ENCODE measurements at places on chromosomes 1 and 21.

DNA sequence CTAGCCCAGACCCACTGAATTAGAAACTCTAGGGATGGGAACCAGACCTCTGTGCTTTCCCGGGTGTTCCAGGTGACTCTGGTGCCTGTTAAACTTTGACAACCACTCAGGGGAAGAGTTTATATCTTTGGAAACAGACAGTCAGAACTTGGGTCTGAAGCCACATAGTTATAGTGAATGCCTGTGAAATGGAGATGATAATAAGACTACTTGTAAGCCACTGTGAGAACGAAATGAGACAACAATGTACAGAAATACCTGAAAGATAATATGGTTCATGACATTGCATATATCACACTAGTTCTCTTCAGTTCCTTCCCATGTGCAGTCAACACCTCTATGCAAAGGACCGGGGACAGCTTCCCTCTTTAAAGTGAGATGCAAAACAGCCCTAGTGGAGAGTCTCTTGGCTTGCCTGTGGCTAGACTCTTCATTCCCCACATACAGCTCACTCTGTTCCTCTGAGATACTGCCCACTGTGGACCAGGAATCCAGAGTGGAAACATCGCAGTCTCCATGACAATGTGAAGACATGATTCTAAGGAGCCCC lies 287.5 kb downstream of the ASTN1 start:
- DNase-seq: no peak

DNA sequence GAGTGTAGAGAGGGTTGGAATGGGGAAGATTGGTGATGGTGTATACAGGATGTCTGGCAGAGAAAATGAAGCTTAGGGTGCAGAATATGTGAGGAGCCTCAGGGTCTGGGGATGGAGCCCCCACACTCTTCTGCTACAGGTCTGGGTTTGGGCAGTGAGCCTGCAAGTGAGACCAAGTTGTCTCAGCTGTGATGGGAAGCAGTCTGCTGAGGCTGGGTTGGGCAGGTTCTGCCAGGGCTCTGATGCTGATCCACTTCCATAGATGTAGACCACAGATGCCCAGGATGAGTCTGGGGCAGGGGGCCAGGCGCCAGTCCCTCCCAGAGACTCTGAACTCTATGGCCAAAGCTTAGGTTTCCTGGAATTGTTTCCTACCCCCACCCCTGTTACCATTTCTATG lies 516.9 kb downstream of the PTPRU start:
- DNase-seq: no peak

DNA sequence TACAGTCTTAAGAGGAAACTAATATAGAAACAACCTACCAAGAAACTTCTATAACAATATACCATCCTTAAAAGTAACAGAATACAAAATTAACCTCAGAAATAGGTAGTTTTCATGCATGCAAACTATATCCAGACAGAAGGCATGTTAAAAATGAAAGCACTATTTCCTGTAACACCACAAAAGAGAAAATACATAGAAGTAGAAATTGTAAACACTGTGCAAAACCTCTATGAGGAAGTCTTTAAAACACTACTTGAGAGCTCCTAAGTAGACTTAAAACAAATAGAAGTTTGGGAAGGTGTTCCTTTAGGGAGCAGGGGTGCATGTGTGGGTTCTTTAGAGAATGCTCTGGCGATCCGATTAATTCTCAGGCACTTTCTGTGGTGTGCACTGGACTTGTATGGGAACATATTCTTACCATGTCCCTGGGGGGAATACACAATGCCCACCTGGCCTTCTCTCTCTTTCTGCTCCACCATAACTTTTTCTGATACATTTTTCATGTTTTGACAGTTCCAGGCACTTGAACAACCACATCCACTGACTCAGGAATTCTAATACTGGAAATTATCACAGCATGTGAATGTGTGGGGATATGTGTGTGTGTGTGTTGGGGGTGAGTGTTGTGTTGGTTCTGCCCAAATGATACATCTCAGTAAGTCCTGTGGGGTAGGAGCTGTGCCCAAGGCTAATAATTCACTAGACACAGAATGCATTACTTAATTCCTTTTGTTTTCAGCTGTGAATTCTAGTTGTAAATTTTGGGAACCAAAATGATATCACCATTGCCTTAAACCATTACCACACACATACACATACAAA lies 866.3 kb upstream of the B3GALT2 start:
- DNase-seq: no peak

DNA sequence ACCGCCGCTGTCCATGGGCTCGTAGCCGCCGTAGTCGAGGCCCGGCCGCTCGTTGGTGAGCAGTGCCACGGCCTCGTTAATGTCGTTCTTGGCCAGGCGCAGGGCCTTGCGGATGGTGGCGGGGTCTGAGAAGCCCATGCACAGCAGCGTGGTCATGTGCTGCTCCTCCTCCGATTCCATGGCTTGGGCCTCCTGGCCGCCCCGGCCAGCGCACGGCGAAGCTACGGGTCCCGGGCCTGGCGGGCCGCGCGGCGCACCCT lies 300 bp downstream of the USP24 start:
- no peak for DNase-seq

DNA sequence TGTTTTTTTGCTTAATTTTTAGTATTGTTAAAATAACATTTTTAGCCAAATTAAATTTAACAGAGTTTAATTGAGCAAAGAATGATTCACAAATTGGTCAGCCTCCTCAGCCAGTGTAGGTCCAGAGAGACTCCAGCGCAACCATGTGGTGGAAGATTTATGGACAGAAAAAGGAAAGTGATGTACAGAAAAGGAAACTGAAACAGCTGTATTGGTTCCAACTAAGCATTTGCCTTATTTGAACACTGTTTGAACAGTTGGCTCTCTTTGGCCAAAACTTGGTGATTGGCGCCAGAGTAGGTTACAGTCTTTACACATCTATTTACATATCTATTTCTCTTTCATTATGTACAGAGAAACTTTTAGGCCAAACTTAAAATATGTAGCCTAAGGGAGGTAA lies 19.4 kb downstream of the RPS6KC1 start:
- DNase-seq: no peak

DNA sequence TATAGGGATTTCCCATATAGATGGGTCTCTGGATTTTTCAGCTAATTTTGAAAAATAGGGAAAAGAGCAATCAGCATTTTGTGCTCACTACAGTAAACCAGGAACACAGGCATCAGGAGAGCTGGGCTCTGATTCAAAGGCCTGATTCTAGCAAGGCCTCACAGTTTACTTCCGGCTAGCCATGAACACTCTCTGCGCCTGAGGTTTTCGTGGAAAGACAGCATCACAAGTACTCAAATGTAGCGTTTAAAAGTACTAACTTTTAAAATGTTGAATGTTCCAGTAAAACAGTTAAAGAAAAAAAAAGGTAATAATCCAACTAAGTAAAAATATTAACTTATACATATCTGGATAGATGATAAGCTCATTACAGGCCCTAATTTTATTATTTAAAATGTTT lies 120.6 kb downstream of the SLC45A1 start:
- DNase-seq: no peak

DNA sequence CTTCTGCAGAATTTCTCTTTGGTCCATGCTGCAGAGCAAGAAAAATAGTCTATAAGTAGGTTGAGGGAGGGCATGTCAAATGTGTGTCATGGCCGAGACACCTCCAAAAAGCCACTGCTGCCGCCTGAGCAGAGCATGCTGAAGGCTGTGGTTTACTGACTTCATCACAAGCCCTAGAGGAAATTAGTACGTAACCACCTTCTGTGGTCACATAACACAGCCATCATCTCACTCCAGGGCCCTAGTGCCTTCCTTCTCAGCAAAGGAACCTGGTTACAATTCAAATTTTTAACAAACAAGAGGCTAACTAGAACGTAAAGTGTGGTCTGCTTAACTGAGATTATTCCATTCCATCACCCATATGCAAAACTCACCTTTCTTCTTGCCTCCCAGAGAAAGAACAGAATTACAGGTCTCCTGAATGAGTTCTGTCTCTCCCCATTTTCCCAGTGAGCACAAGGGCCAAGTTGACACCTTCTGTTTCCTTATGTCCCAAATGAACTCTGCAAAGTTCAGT lies at the start of gene PTPN22:
PTPN22 (minus strand) TSS at position 116 of the 517 bp plus-strand sequence.
- DNase-seq: no peak

- DNase-seq: no peak
These were observed 4.7 kb downstream of the ELF3 start for GRCh38 chr1:202014915-202015661.

- no peak for DNase-seq
These were observed 13.8 kb downstream of the UBE4B start for GRCh38 chr1:10046356-10047085.

GRCh38 chr1:84403347-84403746 lies 5.1 kb downstream of the DNASE2B start:
- DNase-seq: no peak

DNA sequence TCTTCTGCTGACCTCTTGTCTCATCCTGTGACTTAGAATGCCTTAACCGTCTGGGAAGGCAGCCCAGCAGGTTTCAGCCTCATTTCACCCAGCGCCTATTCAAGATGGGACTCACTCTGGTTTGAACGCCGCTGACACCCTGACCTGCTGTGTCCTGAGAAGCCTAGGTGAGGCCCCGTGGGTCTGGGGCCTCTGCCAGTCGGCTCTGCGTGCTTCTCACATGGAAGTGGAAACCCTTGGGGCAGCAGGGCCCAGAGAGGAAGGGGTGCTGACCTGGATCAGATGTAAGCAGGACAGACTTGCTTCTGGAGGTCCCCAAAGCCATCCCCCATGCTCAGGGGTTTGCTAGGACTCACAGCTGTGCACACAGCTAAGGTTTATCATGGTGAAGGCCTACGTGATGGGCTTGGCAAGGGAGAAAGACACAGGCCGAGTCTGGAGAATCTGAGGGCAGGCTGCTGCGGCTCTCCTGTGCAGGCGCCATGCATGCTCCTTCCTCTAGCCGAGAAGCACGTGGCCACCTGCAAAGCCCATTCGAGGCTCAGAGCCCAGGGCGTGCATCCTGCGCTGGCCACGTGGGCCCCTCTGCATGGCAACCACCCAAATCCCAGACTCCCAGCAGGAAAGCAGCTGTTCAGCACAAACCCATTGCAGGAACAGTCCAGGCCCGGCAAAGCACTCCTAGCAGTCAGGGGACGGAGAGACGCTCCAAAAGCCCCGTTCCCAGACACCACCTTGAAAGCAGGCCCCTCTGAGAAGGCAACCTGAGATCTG lies 3.8 kb downstream of the TRPM2 start:
- no peak for DNase-seq

DNA sequence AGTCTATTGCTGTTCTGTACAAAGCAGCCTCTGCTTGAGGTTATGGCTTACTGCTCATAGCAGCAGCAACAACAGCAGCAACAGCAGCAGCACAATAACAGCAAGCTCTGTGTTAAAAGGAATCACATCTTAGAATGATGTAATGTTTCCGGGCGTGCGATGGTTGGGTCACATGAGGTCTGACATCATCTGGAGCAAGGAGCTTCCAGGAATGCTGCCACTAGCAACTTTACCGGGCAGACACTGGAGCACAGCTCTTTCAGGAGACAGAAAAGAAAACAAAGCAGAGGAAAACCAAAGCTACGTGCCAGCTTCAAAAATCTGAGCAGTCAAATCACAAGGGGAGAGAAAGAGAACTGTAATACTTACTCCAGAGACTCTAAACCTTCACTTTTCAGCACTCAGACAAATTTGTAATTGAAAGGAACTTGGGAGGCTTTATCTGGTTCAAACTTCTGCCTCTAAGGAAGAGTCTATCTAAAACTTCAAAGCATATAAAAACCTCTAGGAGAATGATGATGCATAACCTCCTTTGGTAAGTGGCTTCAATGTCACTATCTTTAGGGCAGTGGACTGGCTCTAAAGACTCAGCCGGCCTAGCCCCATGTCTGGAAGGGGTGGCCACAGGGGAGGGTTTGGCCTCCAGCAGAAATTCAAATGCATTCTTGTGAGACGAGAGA lies 28.3 kb upstream of the RAB3GAP2 start:
- DNase-seq: no peak

- DNase-seq: no peak
These were observed 32.7 kb upstream of the DR1 start for GRCh38 chr1:93313026-93313425.

DNA sequence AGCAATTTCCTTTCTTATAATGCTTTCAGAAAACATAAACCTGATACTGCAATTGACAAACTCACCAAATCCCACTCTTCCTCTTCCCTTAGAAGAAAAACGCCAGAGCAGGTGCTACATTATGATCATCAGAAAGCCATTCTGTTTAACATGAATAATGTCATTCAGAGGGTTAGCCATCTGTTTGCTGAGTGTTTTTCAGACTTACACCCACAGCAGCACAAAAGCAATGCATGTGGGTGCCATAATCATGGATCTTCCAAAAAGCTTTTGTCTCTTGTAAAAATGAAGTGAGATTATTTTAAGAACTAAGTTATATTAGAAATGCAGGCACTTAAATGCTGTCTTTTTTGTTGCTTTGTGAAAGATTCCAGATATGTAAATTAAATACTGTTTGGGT lies 204.6 kb upstream of the TMPRSS15 start:
- DNase-seq: no peak

Measured in iPS DF 6.9 (cell line).